ENCODE measurements at places on chromosomes 16 and 17. TPM values are rescaled to one million over a fixed set of nuclear protein-coding genes. Genes with fewer than 3 reads are reported as not detected.
A peak's percentile ranks its signal among the peaks of the same experiment; 100 is the strongest.

The FAM171A2 gene
- total RNA-seq = 0.46 TPM

The CRHR1 gene
- not detected for total RNA-seq

The AMFR gene
- total RNA-seq = 183 TPM

The USP22 gene
- total RNA-seq = 79.6 TPM

The CYGB gene
- 3.2 TPM for total RNA-seq

The LRRC46 gene
- 0.12 TPM for total RNA-seq

The LGALS9B gene
- total RNA-seq = not detected

The CCL17 gene
- not detected for total RNA-seq

The OR4D1 gene
- not detected for total RNA-seq

DNA sequence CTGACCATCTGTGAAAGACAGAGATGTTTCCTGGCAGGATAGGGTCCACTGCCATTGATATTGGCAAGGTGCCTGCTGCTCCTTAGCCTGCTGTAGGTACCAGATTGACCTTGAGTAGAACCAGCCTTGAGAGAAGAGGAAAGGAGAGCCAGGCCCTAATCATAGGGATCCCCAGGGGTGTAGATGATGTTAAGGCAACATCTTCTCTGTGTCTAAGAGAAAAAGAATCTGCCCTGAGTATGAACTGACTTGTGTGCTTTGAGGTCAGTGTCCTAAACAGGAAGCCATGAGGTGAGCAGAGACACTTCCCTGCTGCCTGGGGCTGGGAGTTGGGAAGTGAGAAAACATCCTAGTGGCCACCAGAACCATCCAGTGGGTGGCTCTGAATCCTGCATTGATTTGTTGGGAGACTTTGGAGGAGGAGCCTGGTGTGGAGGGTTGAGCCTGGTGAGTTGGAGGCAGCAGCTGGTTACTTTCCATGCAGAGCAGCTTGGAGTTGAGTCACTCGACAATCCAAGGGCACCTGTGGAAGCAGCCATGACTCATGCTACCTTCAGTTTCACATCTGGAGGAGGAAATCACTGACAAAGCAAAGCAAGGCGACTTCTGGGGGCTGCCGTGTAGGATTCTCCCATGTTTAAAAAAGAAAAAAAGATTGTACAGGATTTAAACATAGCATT, 47.8 kb downstream of the BMERB1 start:
- peak; percentile 82 for DNase-seq

DNA sequence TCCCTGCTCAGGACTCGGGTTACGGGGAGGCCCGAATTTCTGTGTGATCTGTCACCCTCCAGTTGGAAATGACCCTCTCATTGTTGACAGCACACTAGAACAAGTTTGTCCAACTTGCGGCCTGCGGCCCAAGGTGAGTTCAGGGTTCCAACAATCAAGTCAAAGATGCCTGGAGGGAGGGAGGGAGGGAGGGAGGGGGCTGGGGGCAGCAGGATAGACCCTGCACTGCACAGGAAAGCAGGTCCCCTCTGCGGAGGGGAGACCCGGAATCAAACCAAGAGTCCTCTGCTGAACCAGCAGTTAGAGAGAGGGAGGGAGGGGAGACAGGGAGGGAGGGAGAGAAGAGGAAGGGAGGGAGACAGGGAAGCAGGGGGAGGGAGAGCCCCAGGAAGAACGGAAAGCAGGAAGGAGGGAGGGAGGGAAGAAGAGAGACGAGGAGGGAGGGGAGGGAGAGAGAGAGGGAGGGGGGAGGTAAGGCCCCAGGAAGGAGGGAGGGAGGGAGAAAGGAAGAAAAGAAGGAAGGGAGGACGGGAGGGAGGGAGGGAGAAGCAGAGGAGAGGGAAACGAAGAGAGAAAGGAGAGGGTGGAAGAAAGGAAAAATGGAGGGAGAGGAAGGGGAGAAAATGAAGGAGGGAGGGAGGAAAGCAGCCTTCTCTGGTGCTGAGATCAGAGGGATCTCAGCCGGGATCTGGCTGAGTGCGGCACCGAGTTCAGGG, 96.7 kb upstream of the CDH5 start:
- no peak for DNase-seq

DNA sequence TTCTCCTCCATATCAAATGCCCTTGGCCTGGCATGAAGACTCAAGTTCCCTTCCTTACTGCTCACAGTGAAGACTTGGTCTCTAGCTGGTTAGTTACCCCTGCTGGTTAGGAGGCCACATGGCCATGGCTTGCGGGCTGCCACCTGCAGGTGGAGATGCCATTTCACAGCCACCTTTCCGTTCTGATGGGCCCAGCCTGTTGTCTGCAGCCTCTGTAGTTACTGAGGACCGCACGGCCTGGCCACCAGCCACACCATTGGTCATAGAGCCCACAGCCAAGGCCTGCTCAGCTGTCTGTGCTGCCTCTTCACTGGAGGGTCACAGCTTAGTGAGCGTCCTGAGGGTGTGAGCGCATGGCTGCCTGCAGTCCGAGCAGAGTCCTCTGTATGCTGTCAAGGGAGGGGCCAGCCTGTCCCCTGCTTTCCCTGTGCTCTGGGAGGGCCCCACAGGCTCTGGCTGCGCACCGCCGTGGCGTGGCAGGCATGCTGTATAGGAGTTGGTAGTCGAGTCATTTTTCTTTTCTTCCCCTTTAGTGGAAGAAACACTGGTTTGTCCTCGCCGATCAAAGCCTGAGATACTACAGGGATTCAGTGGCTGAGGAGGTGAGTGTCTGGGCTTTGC, 59.2 kb downstream of the PLD6 start:
- no peak for DNase-seq

GRCh38 chr17:56866076-56866475, 32.1 kb downstream of the DGKE start:
- no peak for DNase-seq

DNA sequence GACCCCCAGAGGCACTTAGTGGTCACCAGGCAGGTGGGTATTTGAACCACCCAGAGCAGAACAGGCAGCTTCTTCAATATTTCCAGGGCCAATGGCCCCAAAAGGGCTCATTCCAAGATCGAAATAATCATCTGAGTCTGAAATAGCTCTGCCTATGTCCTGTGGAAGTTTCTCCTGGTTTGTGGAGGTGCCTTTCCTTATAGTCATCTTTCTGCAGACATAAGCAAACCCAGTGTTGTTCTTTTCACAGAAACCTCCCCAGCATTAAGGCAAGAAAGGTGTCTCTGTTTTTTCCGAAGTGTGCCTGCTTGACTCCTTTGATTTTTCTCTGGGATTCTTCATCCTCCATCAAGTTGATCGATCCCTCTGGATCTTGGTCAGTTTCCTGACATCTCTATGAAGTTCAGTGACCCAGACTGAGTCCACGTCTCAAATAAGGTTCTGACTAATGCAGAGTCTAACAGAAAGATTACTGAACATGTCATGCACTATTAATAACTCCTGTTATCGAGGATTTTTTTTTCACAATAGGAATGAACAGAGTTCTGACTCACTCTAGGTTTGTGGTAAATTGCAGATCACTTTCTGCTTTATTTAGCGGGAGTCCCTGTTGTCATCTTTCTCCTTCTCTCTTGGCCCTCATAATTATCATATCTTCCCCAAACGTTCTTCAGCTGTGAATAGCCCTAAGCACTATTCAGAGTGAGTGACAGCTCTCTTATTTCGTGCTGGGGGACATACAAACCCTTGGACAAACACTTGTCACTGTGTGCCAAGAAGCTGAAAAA, 1.5 kb downstream of the LRRC3C start:
- no peak for DNase-seq

DNA sequence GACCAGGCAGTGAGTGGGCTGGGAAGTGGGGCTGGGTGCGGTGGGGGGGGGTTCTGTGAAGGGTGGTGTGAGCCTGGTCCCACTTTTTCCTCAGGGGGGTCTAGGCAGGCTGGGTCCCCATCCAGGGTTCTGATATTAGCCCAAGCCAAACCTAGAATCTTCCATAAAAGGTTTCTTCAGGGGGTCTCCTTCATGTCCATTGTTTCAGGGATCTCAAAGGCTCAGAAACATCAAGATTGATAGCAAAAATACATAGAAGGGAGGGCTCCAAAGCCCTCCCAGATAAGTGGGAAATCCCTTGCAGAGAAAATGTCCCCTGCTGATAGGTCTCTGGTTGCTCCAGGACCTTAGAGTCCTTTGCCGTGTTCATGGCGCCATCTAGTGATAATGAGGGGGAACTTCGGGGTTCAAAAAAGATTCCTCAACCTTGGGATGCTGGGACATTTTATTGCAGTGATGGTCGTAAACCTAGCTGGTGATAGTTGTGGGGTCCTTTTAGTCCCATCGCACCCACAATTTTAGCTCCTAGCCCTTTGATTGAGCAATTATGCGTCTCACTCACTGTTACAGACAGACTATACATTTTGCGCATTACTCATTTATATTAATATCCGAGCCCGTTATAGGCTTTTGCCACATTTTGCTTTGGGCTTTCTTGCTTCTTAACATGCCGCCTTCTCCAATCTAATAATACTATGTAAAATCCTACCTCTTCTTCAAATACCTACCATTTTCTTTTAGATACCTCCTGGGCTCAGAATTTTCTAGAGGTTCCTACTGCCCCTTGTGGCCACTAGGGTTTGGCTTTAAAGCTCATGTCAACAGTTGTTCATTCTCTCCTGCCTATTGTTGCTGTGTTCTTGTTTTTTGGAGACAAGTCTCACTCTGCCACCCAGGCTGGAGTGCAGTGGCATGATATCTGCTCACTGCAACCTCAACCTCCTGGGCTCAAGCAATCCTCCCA, 35.1 kb downstream of the IGF2BP1 start:
- no peak for DNase-seq

DNA sequence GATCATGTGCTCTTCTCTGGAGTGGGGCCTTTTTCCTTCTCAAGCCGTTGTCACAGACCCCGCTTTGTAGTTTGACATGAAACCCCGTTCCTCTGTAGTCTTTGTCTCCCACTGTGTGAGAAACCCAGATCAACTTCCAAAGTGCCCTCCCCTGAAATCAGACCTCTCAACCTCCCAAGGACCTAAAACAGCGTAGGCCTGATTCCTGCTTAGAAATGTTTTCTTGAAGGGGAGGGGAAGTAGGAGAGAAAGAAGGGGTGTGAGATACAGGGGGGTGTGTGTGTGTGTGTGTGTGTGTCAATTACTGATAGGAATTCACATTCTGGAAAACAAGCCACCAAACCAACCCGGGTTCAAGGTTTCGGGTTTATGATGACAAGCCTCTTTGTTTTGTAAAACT, 1.4 kb downstream of the UBE2O start:
- no peak for DNase-seq

DNA sequence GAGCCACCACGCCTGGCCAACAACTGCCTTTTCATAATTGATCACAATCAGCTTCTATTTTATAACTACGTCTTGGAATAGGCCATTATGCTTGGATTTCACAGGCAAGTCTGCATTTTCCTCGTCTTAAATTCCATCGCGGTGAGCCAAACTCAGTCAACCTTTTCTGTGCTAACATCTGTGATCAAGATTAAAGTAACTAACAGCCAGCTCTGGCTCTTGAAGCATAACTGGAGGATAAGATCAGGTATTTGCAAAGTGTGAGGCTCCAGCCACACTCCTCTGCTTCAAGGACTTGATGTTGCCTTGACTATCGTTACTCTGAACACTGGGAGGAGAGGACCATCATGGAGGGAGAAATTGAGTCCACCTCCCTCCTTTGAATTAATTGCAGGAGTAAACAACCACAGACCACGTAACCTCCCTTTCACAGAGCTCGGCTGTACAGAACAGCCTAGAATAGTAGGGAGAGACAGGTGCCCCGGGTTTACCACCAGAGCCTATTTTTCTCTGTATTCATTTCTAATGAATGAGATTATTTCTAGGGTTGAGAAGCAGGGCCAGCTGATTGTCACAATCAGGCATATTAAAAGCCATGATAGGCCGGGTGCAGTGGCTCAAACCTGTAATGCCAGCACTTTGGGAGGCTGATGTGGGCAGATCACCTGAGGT, 143.0 kb downstream of the XYLT1 start:
- no peak for DNase-seq

- DNase-seq = no peak
Measured at GRCh38 chr17:48294806-48295361, 135.1 kb downstream of the SKAP1 start.

- DNase-seq = no peak
Measured at GRCh38 chr17:75664099-75664549, 2.8 kb downstream of the RECQL5 start.

GRCh38 chr17:78428836-78429617, 50.6 kb downstream of the PGS1 start:
- no peak for DNase-seq

DNA sequence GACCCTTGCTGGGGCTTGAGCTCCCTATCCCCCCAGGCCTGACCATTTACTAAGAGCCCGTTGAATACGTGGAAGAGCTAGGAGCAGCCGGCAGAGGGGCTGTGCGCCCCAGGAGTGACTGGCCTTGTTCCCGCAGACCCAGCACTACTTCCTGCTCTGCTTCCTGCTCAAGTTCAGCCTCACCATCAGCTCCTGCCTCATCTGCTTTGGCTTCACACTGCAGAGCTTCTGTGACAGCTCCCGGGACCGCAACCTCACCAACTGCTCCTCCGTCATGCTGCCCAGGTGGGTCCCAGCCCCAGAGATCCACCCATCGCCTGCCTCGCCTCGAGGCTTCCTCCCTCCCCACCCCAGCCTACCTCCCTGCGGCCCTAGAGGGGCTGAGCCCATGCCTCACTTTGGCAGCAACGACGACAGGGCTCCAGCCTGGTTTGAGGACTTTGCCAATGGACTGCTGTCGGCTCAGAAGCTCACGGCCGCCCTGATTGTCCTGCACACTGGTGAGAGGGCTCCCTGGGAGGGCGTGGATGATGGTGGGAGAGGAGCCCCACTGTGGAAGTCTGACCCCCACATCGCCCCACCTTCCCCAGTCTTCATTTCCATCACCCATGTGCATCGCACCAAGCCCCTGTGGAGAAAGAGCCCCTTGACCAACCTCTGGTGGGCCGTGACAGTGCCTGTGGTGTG, 17.2 kb downstream of the CASKIN2 start:
- DNase-seq = no peak

GRCh38 chr16:14362774-14363371, 267.2 kb downstream of the PARN start:
- DNase-seq = no peak

GRCh38 chr16:28974007-28974436, 556 bp upstream of the SPNS1 start:
- peak; percentile 57 for DNase-seq

GRCh38 chr16:75945916-75946457, 219.7 kb upstream of the CPHXL start:
- no peak for DNase-seq

DNA sequence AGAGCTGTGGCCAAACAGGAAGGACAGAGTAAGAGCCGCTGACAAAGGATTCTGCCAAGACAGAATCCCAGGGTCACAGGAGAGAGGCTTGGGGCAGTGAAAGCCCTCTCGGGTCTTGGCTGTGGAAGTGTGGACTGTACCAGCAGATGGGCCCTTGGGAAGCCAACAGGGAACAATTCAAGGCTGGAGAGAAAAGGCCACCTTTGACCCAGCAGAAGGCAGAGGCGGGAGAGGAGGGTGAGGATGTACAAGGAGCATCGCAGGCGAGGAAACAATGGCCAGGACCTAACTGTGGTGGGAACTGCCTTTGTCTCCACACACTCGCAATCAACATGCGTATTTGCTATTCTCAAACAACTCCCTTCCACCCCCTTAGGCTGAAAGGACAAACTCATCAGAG, 15.7 kb downstream of the CARHSP1 start:
- DNase-seq = no peak

GRCh38 chr17:4136373-4136772, 6.5 kb downstream of the ZZEF1 start:
- no peak for DNase-seq
